Small intestine (tissue), 16 donors: ENCODE measurements at places on chromosomes 12 and 14.

GRCh38 chr12:68521321-68521839, 89.3 kb upstream of the RAP1B start:
- H3K4me3 ChIP-seq, result no peak overlapping the region
- DNase-seq, result no peak
- H3K27me3 ChIP-seq, result no peaks in the 10 kb centered on the region
- no peaks in the 10 kb centered on the region for H3K36me3 ChIP-seq

GRCh38 chr12:22083167-22083566, 37.1 kb downstream of the CMAS start:
- H3K36me3 ChIP-seq, result no peaks in the 10 kb centered on the region
- H3K4me1 ChIP-seq, result no peaks in the 10 kb centered on the region
- no peak overlapping the region for H3K27ac ChIP-seq
- H3K4me3 ChIP-seq, result no peak overlapping the region
- DNase-seq, result no peak

DNA sequence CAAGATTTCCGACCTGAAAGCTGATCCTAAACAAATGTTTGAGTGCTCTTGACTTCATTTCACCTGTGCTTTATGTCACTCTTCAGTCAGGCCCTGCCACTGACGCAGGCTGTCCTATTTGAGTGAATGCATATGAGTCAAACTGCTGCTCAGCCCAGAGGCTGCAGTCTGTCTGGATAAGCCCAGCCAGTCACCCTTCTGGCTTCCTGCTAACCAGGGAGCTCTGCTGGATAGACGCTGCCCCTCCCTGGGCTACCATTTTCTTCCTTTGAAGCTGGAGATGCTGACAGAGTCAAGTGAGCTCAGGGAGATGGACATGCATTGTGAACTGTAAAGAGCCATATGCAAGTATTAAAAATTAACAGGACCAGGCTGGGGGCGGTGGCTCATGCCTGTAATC, 5.1 kb upstream of the TUNAR start:
- no peak for DNase-seq
- no peaks in the 10 kb centered on the region for H3K4me1 ChIP-seq
- H3K36me3 ChIP-seq, result no peaks in the 10 kb centered on the region
- no peak overlapping the region for H3K4me3 ChIP-seq
- H3K27ac ChIP-seq, result no peak overlapping the region

GRCh38 chr14:77180726-77181602, 634 bp upstream of the TMEM63C start:
- H3K36me3 ChIP-seq, result no peaks in the 10 kb centered on the region
- H3K27ac ChIP-seq, result no peak overlapping the region
- H3K4me3 ChIP-seq, result peak overlapping the region; percentile 58
- no peak for DNase-seq

- H3K4me1 ChIP-seq, result no peaks in the 10 kb centered on the region
- H3K27me3 ChIP-seq, result no peaks in the 10 kb centered on the region
- H3K27ac ChIP-seq, result peak overlapping the region; percentile 99
- peak overlapping the region; percentile 42 for H3K4me3 ChIP-seq
- peaks cover 4% of the 10 kb centered on the region for H3K36me3 ChIP-seq
Measured at GRCh38 chr12:12720052-12720451, 2.9 kb downstream of the CDKN1B start.

GRCh38 chr14:104708606-104709268, 15.3 kb upstream of the ADSS1 start:
- H3K4me1 ChIP-seq, result no peaks in the 10 kb centered on the region
- H3K36me3 ChIP-seq, result peaks cover 7% of the 10 kb centered on the region
- DNase-seq, result peak; percentile 75
- no peak overlapping the region for H3K27ac ChIP-seq
- no peaks in the 10 kb centered on the region for H3K27me3 ChIP-seq

GRCh38 chr12:79435742-79436141, 255.0 kb downstream of the PAWR start:
- H3K4me1 ChIP-seq, result no peaks in the 10 kb centered on the region
- DNase-seq, result no peak
- H3K36me3 ChIP-seq, result no peaks in the 10 kb centered on the region

GRCh38 chr12:67070307-67070600, 198.9 kb upstream of the CAND1 start:
- H3K4me3 ChIP-seq, result no peak overlapping the region
- DNase-seq, result no peak
- H3K27ac ChIP-seq, result no peak overlapping the region
- H3K4me1 ChIP-seq, result peaks cover 10% of the 10 kb centered on the region
- peaks cover 9% of the 10 kb centered on the region for H3K27me3 ChIP-seq

DNA sequence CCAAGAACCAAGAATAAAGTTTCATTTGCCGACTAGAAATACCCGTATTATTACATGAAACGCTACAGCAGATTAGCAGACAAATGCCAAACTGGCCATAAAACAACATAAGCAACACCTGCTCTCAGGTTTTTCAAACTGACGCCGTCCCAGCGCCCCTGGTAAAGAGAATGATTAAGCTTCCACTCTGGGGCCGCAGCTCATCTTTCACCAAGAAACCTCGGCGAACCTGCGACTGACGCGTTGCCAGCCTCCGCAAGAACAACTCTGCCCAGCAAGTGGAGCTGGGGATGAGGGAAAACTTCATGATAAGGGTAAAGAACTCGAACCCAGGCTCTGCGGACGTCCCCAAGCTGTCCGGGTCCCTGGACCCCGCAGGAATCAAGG, 530 bp downstream of the ARL1 start:
- DNase-seq, result no peak
- H3K4me3 ChIP-seq, result peak overlapping the region; percentile 86
- peaks cover 14% of the 10 kb centered on the region for H3K36me3 ChIP-seq
- no peaks in the 10 kb centered on the region for H3K27me3 ChIP-seq
- peak overlapping the region; percentile 97 for H3K27ac ChIP-seq

GRCh38 chr12:111788178-111788654, 21.5 kb downstream of the ALDH2 start:
- H3K27ac ChIP-seq, result no peak overlapping the region
- H3K4me3 ChIP-seq, result no peak overlapping the region
- no peaks in the 10 kb centered on the region for H3K4me1 ChIP-seq
- peaks cover 25% of the 10 kb centered on the region for H3K36me3 ChIP-seq
- H3K27me3 ChIP-seq, result no peaks in the 10 kb centered on the region
- peak; percentile 55 for DNase-seq

DNA sequence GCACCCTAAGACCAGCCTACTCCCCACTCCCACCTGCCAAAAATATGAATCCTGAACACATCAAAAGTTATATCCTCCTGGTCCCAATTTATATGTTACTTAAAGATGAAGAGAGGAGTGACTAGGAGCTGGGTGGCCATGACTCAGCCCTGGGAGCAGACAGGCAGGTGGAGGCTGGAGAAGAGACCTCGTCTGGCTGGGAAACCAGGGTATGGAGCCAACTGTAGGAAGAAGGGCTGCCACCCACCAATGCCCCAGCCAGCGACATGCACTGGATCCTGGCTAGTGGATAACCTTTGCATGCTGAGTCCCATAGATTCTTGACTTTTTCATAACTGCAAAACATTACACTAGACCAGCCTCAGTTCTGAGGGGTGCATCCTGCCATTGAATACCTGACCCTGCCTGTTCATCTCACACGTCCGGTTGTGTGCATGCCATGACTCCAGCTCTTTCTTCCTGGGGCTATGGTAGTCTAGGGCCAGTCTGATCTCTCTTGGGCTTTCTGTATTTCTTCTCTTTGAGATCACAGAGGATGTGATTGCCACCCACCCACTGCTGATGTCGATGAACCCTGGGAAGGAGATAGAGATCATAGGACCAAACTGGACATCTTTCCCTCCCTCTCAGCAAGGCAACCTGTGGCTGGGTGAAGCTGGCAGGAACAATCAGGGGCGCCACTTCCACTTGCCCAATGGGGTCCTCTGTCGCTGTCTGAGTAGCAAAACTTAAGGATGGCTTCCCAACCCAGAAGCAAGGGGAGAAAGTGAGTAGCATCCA, 69.6 kb upstream of the DDX11 start:
- H3K27me3 ChIP-seq, result no peaks in the 10 kb centered on the region
- no peak overlapping the region for H3K27ac ChIP-seq
- no peak overlapping the region for H3K4me3 ChIP-seq
- DNase-seq, result no peak

GRCh38 chr14:86954623-86955022, 1038.4 kb downstream of the GALC start:
- no peaks in the 10 kb centered on the region for H3K27me3 ChIP-seq
- H3K27ac ChIP-seq, result no peak overlapping the region
- no peaks in the 10 kb centered on the region for H3K36me3 ChIP-seq
- H3K4me1 ChIP-seq, result no peaks in the 10 kb centered on the region
- H3K4me3 ChIP-seq, result no peak overlapping the region

DNA sequence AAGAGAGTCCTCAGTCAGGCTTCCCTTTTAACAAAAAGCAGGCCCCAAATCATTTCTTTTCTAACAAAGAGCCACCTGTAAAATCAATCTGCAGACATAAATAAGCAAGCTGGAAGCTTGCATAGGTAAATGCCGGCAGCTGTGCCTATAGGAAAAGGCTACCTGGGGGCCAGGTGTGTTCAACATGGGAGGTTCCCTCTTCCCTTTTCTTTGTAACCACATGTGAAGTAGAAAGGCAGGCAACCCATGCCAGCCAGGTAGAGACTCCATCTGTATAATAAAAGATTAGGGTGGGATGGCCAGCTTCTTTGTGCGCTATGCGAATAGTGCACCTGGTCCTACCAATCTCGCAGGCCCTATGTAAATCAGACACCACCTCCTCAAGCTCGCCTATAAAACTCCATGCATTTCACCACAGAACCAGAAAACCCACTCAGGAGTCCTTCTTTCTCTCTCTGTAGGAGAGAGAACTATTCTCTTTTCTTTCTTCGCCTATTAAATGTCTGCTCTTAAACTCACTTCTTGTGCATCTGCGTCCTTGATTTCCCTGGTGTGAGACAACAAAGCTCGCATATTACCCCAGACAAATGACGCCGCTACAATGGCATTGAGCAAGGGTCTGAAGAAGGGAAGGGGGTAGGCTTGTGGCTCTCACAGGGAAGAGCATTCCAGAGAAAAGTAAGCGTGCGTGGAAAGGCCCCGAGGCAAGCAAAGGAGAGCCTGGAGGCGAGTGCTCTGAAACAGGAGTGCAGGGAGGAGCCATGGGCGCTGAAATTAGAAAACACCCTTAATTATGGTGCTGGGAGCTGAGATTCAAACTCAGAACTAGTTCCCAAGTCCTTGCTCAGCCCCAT, 67.2 kb downstream of the TTC9 start:
- no peak overlapping the region for H3K4me3 ChIP-seq
- no peaks in the 10 kb centered on the region for H3K27me3 ChIP-seq
- no peak overlapping the region for H3K27ac ChIP-seq
- no peaks in the 10 kb centered on the region for H3K36me3 ChIP-seq

DNA sequence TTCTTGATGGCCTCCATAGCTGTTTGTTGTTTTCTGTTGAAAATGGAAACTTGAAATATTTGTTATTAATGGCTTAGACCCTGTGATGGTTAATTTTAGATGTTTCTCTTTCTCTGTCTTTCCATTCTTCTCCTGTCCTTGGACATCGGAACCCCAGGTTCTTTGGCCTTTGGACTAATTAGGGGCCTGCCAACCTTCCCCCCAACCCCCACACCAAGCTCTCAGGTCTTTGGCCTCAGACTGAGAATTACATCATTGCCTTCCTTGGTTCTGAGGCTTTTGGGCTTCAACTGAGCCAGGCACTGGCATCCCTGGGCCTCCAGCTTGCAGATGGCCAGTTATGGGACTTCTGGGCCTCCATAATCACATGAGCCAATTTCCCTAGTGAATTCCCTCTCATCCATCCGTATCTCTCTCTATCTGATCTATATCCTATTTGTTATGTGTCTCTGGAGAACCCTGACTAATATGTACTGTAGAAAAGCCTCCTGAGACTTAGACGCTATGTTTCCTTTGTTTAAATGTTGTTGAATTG, 71.6 kb downstream of the FGD4 start:
- no peaks in the 10 kb centered on the region for H3K27me3 ChIP-seq
- H3K4me3 ChIP-seq, result no peak overlapping the region
- no peak overlapping the region for H3K27ac ChIP-seq
- H3K4me1 ChIP-seq, result peaks cover 8% of the 10 kb centered on the region
- peak; percentile 61 for DNase-seq

GRCh38 chr14:78074561-78074960, 95.6 kb upstream of the NRXN3 start:
- H3K4me3 ChIP-seq, result no peak overlapping the region
- H3K4me1 ChIP-seq, result no peaks in the 10 kb centered on the region
- no peak overlapping the region for H3K27ac ChIP-seq

GRCh38 chr12:77299910-77300669, 234.7 kb upstream of the E2F7 start:
- no peak for DNase-seq
- H3K4me1 ChIP-seq, result peaks cover 4% of the 10 kb centered on the region
- no peak overlapping the region for H3K4me3 ChIP-seq
- no peaks in the 10 kb centered on the region for H3K27me3 ChIP-seq
- no peak overlapping the region for H3K27ac ChIP-seq

DNA sequence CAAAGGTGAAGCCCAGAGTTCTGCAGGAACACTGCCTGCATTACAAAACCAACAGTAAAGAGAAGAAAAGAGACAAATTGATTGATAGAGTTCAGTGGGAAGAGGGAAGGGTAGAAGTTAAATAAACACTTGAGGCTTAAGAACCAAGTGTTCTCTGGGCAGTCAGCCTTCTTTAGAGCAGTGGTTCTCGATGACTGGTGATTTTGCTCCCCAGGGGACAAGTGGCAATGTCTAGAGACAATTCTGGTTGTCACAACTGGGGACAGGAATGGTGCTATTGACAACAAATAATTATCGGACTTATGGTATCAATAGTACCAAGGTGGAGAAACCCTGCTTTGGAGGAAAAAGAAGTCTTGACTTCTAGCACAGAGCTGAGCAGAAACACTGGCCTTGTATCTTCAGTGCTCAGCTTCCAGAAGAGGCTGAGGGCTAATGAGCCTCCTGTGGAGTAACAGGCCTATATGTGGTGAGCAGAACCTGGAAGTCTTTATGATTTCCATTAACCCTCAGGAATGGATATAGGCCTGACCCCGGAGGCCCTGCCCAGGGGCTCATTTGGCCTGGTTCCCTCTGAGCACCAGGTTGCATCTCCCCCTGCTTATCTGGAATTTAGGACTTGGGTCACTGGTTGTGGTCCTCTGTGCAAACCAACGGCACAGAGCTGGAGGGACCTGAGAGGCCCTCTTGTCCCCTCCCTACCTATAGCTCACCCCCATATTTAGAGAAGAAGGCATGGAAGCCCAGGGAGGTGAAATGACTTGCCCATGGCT, 204.6 kb upstream of the PWP1 start:
- H3K27ac ChIP-seq, result no peak overlapping the region
- no peak for DNase-seq
- no peaks in the 10 kb centered on the region for H3K36me3 ChIP-seq
- no peak overlapping the region for H3K4me3 ChIP-seq

- H3K4me3 ChIP-seq, result no peak overlapping the region
- H3K27ac ChIP-seq, result no peak overlapping the region
- no peaks in the 10 kb centered on the region for H3K27me3 ChIP-seq
- H3K4me1 ChIP-seq, result no peaks in the 10 kb centered on the region
- no peaks in the 10 kb centered on the region for H3K36me3 ChIP-seq
Measured at GRCh38 chr14:56299306-56299984, 181.2 kb downstream of the PELI2 start.

DNA sequence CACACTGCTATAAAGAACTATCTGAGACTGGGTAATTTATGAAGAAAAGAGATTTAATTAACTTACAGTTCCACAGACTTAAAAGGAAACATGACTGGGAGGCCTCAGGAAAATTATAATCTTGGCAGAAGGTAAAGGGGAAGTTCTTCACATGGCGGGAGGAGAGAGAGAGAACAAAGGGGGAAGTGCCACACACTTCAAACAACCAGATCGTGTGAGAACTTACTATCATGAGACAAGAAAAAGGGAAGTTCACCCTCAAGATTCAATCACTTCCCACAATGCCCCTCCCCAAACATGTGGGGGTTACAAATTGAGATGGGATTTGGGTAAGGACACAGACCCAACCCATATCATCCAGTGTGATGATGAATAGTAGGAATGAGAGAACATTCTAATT, 366.5 kb downstream of the LRFN5 start:
- no peaks in the 10 kb centered on the region for H3K36me3 ChIP-seq
- DNase-seq, result no peak
- H3K27ac ChIP-seq, result no peak overlapping the region
